ENCODE measurements at places on chromosomes 12 and 14.

- no peak for DNase-seq
Observed at GRCh38 chr12:123026094-123026853, 45.8 kb downstream of the ARL6IP4 start.

DNA sequence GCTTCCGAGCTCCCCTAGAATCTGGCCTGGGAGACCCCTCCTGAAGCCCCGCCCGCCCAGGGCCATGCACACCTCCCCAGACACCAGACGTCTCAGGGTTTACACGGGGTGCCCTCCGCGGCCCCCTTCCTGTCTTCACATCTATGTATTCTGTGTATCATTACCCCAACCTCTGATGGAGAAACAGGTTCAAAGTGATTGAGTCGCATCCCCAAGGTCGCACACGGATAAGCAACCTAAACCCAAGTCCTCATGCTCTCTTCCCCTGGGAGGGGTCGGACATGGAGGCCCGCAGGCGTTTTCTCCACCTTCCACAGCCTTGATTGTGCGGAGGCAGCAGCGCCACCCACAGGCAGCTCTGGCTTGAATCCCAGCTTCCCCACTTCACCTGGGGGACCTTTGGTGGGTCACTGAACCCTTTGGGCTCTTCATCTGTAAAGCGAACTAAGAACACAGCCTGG is 237.3 kb downstream of the BCL11B start:
- no peak for DNase-seq

DNA sequence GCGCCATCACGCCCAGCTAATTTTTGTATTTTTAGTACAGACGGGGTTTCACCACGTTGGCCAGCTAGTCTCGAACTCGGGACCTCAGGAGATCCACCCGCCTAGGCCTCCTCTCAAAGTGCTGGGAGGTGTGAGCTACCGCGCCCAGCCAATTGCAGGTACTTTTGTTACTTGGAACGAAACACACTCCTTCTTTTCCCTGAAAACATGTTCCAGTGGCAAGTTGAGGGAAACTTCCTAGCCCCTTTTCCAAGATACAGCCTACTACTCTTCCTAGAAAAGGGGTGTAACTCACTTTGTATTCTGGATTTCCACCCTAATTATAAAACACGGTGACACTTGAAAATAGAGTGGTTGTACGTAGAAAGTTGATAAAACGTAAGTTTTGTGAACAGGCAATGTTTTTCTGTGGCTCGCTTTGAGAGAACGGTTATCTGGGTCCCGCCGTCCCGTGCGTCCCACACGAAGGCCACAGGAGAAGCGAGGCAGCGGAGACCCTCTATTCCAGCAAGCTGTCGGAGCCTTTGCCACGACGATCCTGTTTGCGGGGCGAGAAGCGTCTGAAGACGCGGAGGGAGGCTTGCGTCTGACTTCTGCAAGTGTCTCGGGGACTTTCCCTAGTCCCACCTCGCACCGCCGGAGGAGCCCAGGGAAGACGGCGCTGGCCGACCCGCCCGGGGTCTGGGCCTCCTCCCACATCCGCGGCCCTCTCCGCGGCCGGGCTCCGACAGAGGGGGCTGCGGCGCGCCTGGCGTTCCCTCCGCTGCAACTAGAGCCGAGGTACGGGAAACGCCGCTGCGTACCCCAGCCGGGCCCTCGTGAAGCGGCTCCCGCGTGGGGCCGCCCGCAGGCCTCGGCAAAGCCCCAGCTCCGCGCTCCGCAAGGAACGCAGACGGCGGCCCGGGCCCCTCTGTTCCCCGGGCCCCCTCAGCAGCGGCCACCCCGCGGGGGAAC is 745 bp downstream of the CDCA4 start:
- no peak for DNase-seq

GRCh38 chr14:51895375-51895774 is 35.0 kb downstream of the GNG2 start:
- DNase-seq = no peak

GRCh38 chr12:122407208-122407607 is 15.3 kb downstream of the CLIP1 start:
- DNase-seq = no peak

DNA sequence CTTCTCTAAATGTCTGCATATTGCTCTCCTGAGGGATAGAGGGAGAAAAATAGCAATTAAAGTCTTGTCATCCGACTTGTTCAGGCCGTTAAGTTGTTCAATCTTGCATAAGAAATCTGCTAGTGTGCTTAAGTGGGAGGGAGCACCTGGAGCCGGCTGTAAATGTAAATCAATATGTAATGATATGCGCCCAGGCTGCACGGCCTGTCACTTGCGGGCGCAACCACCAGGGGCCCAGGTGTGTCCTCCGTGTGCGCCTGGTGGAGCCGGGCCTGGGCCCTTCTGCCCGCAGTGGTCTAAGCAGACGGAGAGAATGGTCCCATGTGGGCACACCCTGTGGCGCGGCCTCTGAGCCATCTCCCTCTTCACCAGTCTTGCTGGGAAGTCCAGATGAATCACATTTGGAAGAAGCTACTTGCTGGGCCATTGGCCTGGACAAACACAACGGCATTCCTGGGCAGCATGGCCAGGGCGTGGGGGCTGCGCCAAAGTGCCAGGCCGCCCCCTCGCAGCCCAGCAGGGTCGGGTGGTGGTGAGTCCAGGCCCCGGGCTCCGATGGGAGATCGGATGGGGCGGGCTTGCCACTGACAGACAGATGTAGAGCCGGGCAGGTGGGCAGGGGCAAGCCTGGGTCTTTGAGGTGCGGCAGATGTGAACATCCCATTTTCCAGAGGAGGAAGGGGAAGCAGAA is 193.3 kb upstream of the C14orf180 start:
- DNase-seq = no peak

GRCh38 chr14:91245029-91245428 is 525 bp upstream of the GPR68 start:
- DNase-seq = no peak

GRCh38 chr14:23169622-23170021 is 13.8 kb downstream of the SLC7A8 start:
- DNase-seq = no peak

DNA sequence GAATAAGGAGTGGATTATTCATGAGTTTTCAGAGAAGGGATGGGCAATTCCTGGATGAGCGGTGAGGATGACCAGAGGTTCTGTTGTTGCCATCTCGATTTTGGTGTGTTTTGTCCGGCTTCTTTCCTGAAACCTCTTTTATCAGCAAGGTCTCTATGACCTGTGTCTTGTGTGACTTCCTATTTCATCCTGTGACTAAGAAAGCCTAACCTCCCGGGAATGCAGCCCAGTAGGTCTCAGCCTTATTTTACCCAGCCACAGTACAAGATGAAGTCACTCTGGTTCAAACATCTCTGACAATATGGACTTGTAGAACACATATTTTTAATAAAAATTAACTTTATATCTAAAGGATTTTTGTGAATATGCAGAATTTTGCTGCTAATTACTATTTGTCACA is 716.4 kb downstream of the FSCB start:
- DNase-seq = no peak

GRCh38 chr12:62629413-62629812 is 162.8 kb downstream of the MON2 start:
- DNase-seq = no peak

DNA sequence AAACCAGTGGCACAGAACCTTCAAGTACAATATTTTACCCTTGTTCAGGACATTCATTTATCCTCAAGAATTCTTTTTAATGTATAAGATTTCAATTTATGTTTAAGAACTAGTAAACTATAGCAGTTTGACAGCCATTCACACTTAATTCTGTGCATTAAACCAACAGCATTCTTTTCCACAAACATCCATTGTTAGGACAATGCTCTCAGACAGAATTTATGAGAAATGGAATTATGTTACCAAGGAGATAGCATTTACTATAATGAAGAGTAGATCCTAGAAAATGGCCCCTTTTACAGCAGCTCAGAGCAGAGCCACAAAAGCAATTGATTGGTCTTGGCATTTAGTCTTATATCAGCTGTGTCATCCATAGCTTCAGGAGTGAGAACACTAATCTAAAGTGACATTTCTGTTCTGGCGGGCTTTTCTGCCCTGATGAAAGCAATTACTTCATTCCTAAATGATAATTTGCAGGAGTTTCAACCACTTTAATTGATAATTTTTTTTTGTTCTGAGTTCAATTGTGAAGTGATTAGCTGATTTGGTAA is 268.9 kb downstream of the NPAS3 start:
- no peak for DNase-seq

DNA sequence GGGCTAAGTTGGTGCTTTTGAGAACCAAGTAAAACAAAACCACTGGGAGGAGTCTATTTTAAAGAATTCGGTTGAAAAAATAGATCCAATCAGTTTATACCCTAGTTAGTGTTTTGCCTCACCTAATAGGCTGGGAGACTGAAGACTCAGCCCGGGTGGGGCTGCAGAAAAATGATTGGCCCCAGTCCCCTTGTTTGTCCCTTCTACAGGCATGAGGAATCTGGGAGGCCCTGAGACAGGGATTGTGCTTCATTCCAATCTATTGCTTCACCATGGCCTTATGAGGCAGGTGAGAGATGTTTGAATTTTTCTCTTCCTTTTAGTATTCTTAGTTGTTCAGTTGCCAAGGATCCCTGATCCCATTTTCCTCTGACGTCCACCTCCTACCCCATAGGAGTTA is 1.8 kb upstream of the RAB5B start:
- DNase-seq = no peak

DNA sequence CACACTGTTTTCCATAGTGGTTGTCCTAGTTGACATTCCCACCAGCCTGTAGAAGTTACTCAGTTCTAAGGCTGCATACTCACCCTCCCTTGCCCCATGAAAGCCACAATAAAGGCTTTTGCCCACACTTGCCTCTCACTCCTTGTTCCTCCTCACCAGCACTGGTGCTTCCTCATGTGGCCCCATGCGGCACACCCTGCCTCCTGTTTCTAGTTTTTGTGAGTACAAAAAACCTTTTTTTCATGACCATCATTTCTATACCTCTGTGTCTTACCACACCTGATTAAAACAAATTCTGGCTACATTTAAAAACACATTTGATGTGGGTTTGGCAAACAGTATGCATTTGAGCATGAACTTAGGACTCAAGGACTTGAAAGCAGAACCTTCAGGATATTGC is 40.7 kb upstream of the RIN3 start:
- no peak for DNase-seq

GRCh38 chr14:50103558-50103957 is 12.8 kb downstream of the VCPKMT start:
- DNase-seq = no peak

DNA sequence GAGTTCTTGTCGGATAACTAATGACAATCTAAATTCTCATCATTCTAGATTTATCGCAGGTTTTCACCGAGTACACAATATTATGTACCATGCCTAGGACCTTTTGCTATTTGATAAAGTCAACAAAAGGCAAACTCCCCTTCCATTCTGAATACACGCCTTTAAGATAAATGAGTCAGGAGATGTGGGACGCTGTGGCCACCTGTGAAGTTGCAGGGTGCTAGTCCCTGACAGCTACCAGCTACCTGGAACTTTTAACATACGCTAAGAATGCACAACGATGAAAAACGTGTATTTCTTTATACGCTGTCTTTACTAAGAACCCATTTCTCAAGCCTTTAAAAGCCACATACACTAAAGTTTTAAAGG is 678 bp downstream of the MDM1 start:
- DNase-seq = no peak
